Activated T-cell treated with anti-CD3 and anti-CD28 coated beads, Interleukin-2, amount 50 U/mL, for 72 hours (primary cell): ENCODE measurements at places on chromosomes 13 and 19. TPM values are rescaled to one million over a fixed set of nuclear protein-coding genes. Genes with fewer than 3 reads are reported as not detected.
A peak's percentile ranks its signal among the peaks of the same experiment; 100 is the strongest.

DNA sequence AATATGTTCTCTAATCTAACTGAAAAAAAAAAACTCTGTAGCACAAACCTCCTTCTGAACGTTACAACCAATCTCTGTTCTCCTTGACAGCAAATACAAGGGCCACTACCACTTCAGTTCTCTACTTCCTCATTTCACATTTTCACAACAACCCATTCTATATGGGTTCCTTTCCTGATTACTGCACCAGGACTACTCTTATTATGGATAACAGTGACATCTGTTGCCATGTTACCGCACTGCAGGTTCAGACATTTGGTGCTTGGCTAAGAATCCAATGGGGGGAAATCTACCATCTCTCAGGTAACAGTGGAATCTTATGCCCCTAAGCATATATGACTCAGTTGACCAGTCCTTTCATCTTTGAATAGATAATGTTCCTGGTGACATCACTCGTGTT is 11.6 kb upstream of the FPR3 start:
- no peaks in the 10 kb centered on the region for H3K4me1 ChIP-seq
- peaks cover 7% of the 10 kb centered on the region for H3K36me3 ChIP-seq
- DNase-seq: peak; percentile 8
- no peak overlapping the region for H3K4me3 ChIP-seq

Gene LRRC63
- 1.0 TPM for total RNA-seq

DNA sequence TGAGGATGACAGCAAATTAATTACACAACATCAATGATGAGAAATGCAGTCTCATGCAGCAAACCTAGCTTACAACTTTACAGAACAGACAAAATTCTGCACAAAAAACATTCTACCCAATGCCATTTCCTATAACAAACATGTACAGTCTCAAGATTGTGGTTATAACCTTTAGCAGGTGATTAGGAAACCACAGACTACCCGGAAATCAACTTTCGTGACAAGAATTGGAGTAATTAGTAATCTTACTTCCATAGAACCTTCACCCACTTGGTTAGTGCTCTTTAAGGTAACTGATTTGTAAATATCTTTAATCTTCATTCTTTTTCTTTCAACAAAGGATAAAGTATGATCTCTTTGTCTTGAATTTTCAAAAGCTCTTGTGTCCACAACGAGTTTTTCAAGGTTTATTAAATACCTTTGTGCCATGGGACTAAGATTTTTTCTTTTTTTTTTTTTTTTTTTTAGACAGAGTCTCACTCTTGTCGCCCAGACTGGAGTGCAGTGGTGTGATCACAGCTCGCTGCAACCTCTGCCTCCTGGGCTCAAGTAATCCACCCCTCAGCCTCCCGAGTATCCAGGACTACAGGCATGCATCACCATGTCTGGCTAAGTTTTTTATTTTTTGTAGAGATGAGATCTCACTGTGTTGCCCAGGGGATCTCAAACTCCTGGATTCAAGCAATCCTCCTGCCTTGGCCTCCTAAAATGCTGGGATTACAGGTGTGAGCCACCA is 78.8 kb downstream of the MAP4K1 start:
- peak overlapping the region; percentile 69 for H3K4me3 ChIP-seq
- H3K27me3 ChIP-seq: peaks cover 6% of the 10 kb centered on the region
- H3K27ac ChIP-seq: peak overlapping the region; percentile 83
- peak; percentile 33 for DNase-seq
- H3K36me3 ChIP-seq: peaks cover 19% of the 10 kb centered on the region

Gene NECTIN2
- 2.8 TPM for total RNA-seq

Gene CLIP3
- total RNA-seq: 1.0 TPM

DNA sequence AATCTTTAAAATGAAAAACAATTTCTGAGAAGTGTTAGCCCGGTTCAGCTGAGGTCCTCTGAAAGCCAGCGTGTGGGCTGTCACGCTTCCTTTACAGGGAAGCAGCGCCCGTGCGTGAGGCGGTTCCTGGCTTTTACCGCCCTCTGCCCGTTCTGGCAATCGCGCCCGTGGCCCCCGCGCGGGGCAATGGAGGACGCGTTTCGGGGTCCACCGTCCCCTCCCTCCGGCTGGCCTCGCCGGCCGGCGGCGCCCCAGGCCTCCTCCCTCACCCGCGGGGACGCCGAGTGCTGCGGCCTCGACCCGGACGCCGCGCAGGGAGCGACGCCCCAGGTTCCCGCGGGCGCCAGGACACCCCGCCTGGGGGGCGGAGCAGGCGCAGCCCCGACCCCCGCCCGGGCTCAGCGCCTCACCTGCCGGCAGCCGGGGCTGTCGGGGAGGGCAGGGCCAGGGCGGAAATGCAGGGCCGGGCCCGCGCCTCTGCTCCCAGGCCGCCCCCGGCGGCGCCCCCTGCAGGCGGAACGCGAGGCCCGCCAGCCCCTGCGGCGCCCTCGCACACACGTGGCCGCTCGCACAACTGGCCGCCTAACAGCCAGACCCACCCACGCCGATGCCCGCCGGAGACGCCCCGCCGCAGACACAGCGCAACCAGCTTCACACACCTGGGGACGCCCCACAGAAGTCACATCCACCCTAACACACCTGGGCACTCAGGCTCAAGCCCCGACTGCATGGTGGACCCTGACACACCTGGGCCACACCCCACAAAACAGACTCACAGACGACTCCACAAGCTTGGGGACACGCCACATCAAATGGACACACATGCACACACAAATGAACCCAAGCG is at the start of gene GGACT:
TSS of gene GGACT (minus strand) at position 459 of the 847 bp plus-strand sequence. CDS start 56,198 bp downstream, outside the sequence.
- peaks cover 35% of the 10 kb centered on the region for H3K4me1 ChIP-seq
- H3K36me3 ChIP-seq: no peaks in the 10 kb centered on the region
- peak; percentile 88 for DNase-seq
- peak within 1 kb of the TSS; percentile 91 for H3K4me3 ChIP-seq
- peak within 1 kb of the TSS; percentile 94 for H3K27ac ChIP-seq

DNA sequence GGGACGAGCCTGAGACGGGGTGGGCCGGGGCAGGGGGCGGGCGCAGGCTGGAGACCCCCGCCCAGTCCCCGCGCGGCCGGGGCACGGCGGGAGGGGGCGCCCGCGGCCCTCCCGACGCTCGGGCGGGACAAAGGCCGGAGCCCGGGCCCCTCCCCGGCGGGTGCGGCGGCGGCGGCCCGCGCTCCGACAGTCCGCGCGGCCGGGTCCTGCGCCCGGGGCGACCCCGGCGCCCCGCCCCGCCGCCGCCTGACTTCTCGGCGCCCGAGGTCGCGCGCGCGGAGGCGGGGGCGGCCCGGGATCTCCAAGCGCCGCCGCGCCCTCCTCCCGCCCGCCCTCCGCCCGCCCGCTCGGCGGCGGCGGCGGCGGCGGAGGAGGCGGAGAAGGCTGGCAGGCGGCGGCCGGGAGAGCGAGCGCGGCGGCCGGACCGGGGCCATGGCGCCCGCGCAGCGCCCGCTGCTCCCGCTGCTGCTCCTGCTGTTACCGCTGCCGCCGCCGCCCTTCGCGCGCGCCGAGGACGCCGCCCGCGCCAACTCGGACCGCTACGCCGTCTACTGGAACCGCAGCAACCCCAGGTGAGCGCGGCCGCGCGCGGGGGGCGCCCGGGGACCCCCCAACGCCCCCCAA is at the start of gene EFNA2:
TSS of gene EFNA2 (plus strand) at position 137 of the 624 bp plus-strand sequence. CDS start at position 433, 296 bp downstream.
- H3K27ac ChIP-seq: no peak within 1 kb of the TSS
- peaks cover 21% of the 10 kb centered on the region for H3K27me3 ChIP-seq
- peaks cover 5% of the 10 kb centered on the region for H3K4me1 ChIP-seq
- peak within 1 kb of the TSS; percentile 51 for H3K4me3 ChIP-seq
- no peaks in the 10 kb centered on the region for H3K36me3 ChIP-seq

Gene ACP7
- not detected for total RNA-seq

- H3K4me1 ChIP-seq: no peaks in the 10 kb centered on the region
- H3K27ac ChIP-seq: no peak overlapping the region
- peak; percentile 15 for DNase-seq
- H3K27me3 ChIP-seq: no peaks in the 10 kb centered on the region
- peak overlapping the region; percentile 38 for H3K4me3 ChIP-seq
Observed at GRCh38 chr19:37817180-37817981, 38.0 kb upstream of the ZNF573 start.

GRCh38 chr13:101829484-101829883 is 377.0 kb downstream of the ITGBL1 start:
- H3K27ac ChIP-seq: no peak overlapping the region
- no peak for DNase-seq
- peaks cover 9% of the 10 kb centered on the region for H3K27me3 ChIP-seq
- H3K36me3 ChIP-seq: no peaks in the 10 kb centered on the region
- no peaks in the 10 kb centered on the region for H3K4me1 ChIP-seq

GRCh38 chr13:59425211-59425741 is 738.5 kb downstream of the DIAPH3 start:
- no peaks in the 10 kb centered on the region for H3K36me3 ChIP-seq
- no peaks in the 10 kb centered on the region for H3K27me3 ChIP-seq
- DNase-seq: no peak
- H3K27ac ChIP-seq: no peak overlapping the region
- H3K4me1 ChIP-seq: no peaks in the 10 kb centered on the region

- peaks cover 2% of the 10 kb centered on the region for H3K36me3 ChIP-seq
- H3K4me3 ChIP-seq: no peak overlapping the region
- no peak for DNase-seq
- H3K27me3 ChIP-seq: peaks cover 91% of the 10 kb centered on the region
Observed at GRCh38 chr19:46066471-46066870, 25.7 kb upstream of the IGFL4 start.

GRCh38 chr19:19475849-19476828 is 39.2 kb downstream of the TSSK6 start:
- peaks cover 87% of the 10 kb centered on the region for H3K4me1 ChIP-seq
- no peaks in the 10 kb centered on the region for H3K27me3 ChIP-seq
- no peak for DNase-seq
- peak overlapping the region; percentile 47 for H3K27ac ChIP-seq

- peaks cover 31% of the 10 kb centered on the region for H3K4me1 ChIP-seq
- peak within 1 kb of the TSS; percentile 82 for H3K4me3 ChIP-seq
- H3K27ac ChIP-seq: peak within 1 kb of the TSS; percentile 78
- peak; percentile 85 for DNase-seq
- no peaks in the 10 kb centered on the region for H3K27me3 ChIP-seq
Observed at GRCh38 chr19:4066682-4067395, at the start of gene ZBTB7A. TSS of gene ZBTB7A (minus strand) at chr19:4066899. CDS start at chr19:4055232, 11,667 bp downstream.

- no peaks in the 10 kb centered on the region for H3K27me3 ChIP-seq
- H3K4me1 ChIP-seq: peaks cover 32% of the 10 kb centered on the region
- peaks cover 2% of the 10 kb centered on the region for H3K36me3 ChIP-seq
- peak overlapping the region; percentile 99 for H3K27ac ChIP-seq
- peak overlapping the region; percentile 98 for H3K4me3 ChIP-seq
Observed at GRCh38 chr13:48532256-48532505, 699 bp downstream of the RCBTB2 start.

Gene PODNL1
- not detected for total RNA-seq

DNA sequence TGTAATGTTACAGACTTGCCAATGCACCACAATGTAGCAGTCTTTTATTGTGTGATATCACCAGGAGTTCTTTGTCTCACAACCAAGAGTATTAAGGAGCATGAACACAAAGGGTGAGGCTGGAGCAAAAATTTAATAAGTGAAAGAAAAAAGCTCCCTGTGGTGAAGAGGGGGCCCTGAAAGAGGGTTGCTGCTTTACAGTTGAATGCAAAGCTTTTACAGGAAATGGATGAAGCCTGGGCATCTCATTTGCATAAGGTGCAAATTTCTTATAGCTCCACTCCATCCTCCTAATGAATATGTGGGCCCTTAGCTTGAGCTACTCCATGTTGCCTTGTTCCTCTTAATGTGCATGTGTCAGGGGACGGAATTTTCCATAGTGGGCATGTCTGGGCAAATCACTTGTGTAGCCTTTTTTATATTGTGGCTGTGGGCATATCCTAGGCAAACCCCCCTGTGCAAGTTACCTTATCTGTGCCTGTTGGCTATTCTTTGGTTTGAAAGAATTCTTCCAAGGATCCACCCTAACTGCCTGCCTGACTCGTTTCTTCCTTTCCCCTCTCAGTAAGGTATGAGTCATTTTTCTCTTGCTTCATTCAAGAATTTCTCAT is 45.3 kb upstream of the TRPC4 start:
- no peaks in the 10 kb centered on the region for H3K27me3 ChIP-seq
- H3K36me3 ChIP-seq: no peaks in the 10 kb centered on the region
- no peak for DNase-seq
- H3K4me1 ChIP-seq: no peaks in the 10 kb centered on the region
- H3K27ac ChIP-seq: no peak overlapping the region

Gene PSG6
- total RNA-seq: not detected

Gene RNF17
- not detected for total RNA-seq

DNA sequence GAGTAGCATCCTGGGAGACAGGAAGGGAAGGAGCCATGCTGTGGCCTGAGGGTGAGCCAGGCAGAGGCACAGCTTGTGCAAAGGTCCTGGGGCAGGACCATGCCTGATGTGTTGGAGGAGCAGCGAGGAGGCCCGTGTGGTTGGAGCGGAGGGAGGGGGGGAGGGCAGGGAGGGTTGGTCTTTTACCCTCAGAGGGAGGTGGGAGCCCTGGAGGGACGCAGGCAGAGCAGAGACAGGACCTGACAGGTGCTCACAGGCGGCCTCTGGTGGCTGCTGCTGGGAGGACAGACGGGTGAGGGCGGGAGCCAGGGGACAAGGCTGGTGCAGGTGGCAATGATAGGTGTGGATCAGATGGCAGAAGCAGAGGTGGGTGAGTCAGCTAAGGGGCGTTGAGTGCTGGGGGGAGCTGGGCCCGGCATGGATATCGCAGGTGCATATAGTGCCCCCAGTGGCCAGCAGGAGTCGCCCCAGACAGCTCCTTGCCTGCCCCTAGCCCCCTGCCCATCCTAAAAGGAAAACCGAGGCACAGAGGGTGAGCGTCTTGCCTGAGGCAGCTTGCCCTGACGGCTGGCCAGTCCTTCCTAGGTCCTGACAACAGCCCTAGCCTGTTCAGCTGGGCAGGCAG is 9.8 kb upstream of the GNA15 start:
- H3K27me3 ChIP-seq: peaks cover 7% of the 10 kb centered on the region
- H3K27ac ChIP-seq: no peak overlapping the region
- peak; percentile 81 for DNase-seq

- H3K27me3 ChIP-seq: peaks cover 75% of the 10 kb centered on the region
- no peak for DNase-seq
- H3K4me1 ChIP-seq: peaks cover 49% of the 10 kb centered on the region
- no peak overlapping the region for H3K4me3 ChIP-seq
Observed at GRCh38 chr19:45595814-45596213, 6.2 kb downstream of the GPR4 start.

Gene MARCHF2
- total RNA-seq: 12.1 TPM

DNA sequence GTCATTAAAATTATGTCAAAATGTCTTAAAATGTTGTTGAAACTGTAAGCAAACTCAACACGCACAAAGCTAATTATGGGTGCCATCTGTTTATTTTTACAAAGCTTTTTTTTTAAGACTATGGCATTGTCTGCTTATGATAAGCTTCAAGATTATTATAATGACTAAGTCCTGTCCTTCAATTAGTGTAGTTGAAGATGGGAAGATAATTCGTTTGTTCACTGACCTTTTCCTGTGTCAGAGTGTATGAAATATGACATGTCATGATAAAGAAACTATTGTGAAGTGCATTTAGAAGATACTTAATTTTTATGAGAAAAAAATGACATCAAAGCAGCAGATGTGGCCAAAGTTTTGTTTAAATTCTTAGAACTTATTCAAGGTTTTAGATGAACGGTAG is 211.3 kb downstream of the PCCA start:
- H3K27ac ChIP-seq: no peak overlapping the region
- no peaks in the 10 kb centered on the region for H3K27me3 ChIP-seq
- no peaks in the 10 kb centered on the region for H3K4me1 ChIP-seq
- H3K36me3 ChIP-seq: no peaks in the 10 kb centered on the region

GRCh38 chr13:44808185-44808584 is 181.1 kb downstream of the NUFIP1 start:
- DNase-seq: no peak
- no peaks in the 10 kb centered on the region for H3K36me3 ChIP-seq
- H3K27me3 ChIP-seq: peaks cover 12% of the 10 kb centered on the region

GRCh38 chr19:48004236-48004635 is 9.8 kb downstream of the ELSPBP1 start:
- H3K4me1 ChIP-seq: no peaks in the 10 kb centered on the region
- H3K27ac ChIP-seq: no peak overlapping the region
- no peak for DNase-seq
- H3K36me3 ChIP-seq: no peaks in the 10 kb centered on the region
- peaks cover 11% of the 10 kb centered on the region for H3K27me3 ChIP-seq

Gene VPS36
- 40.2 TPM for total RNA-seq

Gene VAV1
- 114 TPM for total RNA-seq
